ENCODE measurements at places on chromosomes 5 and 9.
A peak's percentile ranks its signal among the peaks of the same experiment; 100 is the strongest.

DNA sequence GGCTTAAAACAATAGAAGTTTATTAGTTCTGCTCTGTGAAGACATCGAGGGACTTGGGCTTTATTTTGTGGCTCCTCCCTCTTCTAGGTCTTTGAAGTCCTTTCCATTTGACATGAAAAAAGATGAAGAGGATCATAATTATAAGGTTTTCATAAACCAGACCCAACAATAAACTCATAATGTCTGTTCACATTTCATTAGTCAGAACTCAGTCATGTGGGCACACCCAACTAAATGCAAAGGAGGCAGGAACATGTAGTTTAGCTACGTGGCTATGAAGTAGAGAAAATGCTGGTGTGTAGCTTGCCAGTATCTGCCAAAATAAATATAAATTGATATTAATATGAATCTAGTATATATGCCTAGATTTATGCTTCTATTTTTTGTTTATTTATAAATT, 393.9 kb upstream of the C9orf72 start:
- DNase-seq: peak; percentile 22

DNA sequence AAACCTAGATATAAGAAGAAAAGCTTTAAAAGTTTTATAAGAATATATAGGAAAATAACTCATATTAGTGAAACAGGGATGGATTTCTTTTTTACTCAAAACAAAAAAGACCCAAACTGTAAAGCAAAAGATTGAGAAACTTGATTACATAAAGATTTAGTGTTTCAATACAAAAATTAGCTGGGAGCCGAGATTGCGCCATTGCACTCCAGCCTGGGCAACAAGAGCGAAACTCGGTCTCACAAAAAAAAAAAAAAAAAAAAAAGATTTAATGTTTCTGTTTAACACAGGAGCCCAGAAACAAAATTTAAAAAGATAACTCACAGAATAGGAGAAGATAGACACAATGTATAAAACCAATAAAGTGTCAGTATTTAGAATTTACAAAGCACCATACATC, 45.2 kb downstream of the CDC14B start:
- DNase-seq: no peak

DNA sequence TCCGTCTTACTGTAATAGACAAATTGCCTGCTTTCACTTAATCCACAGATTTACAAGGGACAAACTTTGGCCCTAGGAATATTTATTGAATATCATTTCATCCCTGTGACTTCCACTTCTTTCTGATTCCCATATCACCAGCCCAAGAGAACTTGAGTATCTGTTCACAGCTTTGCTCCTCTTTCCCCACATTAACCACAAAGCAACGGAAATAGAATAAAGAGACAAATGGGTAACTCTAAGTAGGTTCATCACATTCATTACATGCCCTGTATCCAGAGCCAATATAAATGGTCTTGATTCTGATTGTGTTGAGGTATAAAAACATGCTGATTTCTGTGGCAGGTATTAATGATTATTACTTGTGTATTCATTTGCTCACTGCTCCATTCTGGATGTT, 41.9 kb downstream of the TMEM252 start:
- DNase-seq: no peak

GRCh38 chr9:95552255-95552654, 35.5 kb upstream of the PTCH1 start:
- no peak for DNase-seq

GRCh38 chr9:121776001-121776738, 124.7 kb downstream of the DAB2IP start:
- no peak for DNase-seq

GRCh38 chr9:130662099-130662969, 2.1 kb upstream of the PRDM12 start:
- DNase-seq: no peak

DNA sequence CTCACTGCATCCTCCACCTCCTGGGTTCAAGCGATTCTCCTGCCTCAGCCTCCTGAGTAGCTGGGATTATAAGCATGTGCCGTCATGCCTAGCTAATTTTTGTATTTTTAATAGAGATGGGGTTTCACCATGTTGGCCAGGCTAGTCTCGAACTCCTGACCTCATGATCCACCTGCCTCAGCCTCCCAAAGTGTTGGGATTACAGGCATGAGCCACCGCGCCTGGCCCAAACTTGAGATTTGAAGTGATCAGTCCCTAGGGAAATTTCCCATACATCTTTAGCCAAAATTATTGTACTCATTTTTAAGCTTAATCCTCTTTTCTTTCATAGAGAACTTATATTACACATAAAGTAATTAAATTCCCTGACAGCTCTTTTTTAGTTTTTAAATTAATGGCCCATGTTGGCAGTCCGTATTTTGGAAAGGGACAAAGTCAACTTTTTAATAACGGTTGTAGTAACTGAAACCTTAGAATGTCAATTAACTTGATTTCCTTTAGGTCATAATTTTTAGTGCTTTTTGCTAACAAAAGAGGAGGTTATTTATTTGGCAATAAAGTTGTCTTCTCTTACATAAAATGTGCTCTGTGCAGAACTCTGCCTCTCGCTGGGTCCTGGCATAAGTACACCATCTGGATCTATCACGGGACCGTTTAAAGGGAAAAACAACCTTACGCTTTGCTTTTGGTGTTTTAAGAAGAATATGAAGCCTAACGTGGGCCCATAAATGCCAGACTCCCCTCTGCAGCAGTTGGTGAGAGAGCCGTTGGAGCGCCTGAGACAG, 142.3 kb upstream of the OTULINL start:
- DNase-seq: no peak

- DNase-seq: no peak
Observed at GRCh38 chr5:1894243-1894642, 11.5 kb upstream of the IRX4 start.

DNA sequence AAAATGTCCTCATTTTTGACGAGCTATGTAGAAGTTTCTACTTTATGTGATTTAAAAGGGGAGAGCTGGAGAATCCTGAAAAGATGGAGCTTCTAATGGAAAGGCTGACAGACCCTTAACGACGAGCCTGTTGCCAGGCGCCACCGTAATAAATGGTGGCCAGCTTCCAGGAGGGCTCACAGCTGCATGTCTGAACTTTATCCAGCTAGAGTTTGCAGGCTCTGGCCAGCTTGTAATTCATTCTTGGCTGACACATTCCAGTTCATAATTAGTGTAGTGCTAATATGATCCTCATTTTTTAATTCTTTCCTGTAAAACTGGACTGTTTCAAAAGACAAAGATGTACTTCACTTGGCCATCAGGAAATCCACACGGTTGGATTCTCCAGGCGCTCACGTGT, 246.7 kb downstream of the GAS1 start:
- no peak for DNase-seq

DNA sequence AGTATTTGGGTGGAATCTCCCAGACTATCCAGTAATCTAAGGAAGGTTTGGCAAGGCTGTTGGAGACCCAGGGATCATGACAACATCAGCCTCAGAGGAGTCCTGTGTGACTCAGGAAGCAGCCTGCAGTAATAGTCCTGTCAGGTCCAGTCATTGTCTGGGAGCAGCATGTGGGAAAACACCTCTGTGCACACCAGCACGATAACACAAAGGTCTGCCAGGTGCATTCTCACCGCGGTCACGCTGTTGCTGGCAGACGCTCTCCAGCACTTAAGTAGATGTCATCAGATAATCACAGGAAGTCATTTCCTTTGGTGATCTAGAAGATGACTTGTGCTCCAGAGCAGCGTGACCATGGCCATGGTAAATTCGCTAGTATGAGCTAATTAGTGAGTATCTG, 99.2 kb upstream of the IQGAP2 start:
- DNase-seq: no peak

GRCh38 chr9:12351293-12352044, 341.7 kb upstream of the TYRP1 start:
- DNase-seq: no peak

- DNase-seq: no peak
Observed at GRCh38 chr9:126217250-126217653, 109.4 kb upstream of the MVB12B start.

- DNase-seq: no peak
Observed at GRCh38 chr5:4831325-4831724, 308.8 kb upstream of the ADAMTS16 start.

- DNase-seq: peak; percentile 75
Observed at GRCh38 chr9:75448281-75448680, 360.0 kb downstream of the OSTF1 start.

- DNase-seq: no peak
Observed at GRCh38 chr5:68445257-68446069, 229.9 kb downstream of the PIK3R1 start.

- DNase-seq: no peak
Observed at GRCh38 chr9:134210908-134211810, 46.8 kb upstream of the RNU6ATAC start.

GRCh38 chr9:19804431-19804830, 15.6 kb upstream of the SLC24A2 start:
- no peak for DNase-seq

- DNase-seq: peak; percentile 94
Observed at GRCh38 chr9:78620764-78621163, 323.8 kb downstream of the PSAT1 start.

GRCh38 chr9:36092509-36093215, 43.9 kb upstream of the GLIPR2 start:
- no peak for DNase-seq

GRCh38 chr9:76900884-76901440, 5.0 kb downstream of the PRUNE2 start:
- DNase-seq: no peak

GRCh38 chr9:137491735-137492432, 32.8 kb upstream of the NSMF start:
- no peak for DNase-seq

- no peak for DNase-seq
Observed at GRCh38 chr9:105246656-105247173, 2.3 kb downstream of the SLC44A1 start.

DNA sequence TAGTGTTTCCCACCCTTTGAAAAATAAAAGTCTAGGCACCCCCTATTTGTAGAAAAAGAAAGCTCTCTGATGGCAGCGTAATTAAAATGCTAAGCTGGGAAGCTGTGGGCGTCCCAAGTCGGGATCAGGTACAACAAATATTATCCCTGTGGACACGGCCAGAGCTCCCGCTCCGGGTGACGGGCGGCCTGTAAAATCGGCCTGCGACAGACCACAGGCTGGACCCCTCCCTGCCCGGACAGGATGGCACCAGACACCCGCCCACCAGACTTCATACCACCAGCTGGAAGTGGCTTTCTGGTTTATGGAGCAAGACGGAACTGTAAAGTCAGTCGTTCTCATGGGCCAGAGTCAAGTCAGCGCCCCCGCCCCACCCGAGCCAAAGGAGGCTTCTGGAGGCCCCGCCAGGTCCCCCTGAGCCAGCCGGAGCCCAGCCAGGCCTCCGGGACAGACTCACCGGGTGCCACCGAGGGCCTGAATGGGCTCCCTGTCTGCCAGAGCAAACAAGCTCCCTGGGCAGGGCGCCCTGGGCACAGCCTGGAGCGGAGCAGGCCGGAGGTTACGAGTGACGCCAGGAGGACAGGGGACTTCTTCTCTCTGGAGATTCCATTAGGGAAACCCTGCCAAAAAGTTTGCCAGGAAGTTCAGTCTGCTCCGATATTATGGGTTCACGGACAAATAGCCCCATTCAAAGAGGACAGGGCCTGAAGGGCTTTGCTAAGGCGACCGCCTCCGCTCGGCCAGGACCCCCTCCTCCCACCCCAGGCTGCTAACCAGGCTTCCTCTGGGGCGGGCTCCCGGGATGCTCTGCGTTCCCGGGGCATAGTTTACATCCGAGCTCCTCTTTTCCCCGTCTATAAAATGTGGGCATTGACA, 173.7 kb downstream of the ERCC6L2 start:
- no peak for DNase-seq

GRCh38 chr5:6827526-6828219, 114.4 kb downstream of the TENT4A start:
- no peak for DNase-seq

- no peak for DNase-seq
Observed at GRCh38 chr5:135429301-135430134, 17.6 kb downstream of the DCANP1 start.

- no peak for DNase-seq
Observed at GRCh38 chr5:33300209-33300742, 140.5 kb upstream of the TARS1 start.

GRCh38 chr9:118009614-118010013, 305.4 kb downstream of the TLR4 start:
- no peak for DNase-seq

- no peak for DNase-seq
Observed at GRCh38 chr5:33978306-33978705, 6.2 kb downstream of the SLC45A2 start.

DNA sequence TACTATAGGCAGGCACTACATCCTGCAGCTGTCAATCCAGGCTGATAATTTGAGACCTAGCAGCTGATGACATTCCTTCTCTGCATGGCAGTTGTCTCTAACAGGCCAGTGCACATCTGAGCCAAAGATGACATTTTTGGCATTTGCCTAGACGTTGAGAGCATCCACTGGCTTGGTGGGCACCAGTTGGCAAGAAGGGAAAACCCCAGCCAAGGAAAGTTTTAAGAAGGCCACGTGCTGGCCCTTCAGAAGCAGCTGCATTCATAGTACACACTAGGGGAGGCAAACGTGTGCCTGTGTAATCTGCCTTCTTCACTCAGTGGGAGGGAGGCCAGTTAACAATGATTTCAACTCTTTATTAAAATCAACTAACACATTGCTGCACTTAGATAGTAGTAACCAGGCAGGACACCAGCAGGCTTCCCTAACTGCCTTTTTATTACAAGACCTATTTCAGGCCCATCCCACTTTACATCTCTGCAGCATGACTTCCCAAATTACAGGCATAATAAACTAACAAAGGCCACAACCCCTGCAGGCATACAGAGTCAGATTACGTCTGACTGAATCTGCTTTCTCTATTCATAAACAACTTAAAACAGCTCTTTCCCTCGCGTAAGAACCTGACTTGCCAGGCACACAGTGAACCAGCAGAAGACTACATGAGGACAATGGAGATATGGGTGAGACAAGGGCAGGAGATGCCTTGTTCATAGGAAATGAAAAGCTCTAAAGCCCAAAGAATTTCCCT, 576.3 kb downstream of the PDE4D start:
- DNase-seq: peak; percentile 30

DNA sequence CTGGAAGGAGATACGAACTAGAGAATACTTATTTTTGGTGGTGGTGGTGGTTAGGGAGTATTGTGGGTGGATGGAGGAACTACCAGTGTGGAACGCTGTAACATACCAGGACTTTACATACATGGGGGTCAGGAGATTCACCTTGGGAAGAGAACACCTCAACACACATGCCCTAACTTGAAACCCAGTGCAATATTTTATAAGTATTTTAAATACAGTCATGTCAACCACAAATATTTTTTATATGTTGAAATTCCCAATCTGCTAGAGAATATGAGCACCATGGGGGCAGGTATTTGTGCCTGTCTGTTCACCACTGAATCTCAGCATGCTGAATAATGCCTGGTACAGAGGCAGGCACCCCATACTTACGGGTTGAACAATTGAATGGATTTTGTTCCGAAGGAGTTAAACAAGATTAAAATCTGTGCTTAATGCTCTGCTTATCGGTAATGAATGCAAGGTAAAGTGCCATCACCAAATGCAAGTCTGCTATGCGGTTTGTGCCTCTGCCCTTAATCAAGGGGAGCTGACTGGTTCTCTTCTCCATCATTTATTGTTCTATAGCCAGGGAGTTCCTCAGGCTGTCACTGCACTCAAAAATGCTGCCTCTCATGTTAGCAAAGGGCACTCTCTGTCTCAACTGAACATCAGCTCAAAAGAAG, 65.3 kb downstream of the RASEF start:
- no peak for DNase-seq

Data from fibroblast of skin of back (primary cell).